ENCODE measurements at places on chromosomes 1 and 21.

DNA sequence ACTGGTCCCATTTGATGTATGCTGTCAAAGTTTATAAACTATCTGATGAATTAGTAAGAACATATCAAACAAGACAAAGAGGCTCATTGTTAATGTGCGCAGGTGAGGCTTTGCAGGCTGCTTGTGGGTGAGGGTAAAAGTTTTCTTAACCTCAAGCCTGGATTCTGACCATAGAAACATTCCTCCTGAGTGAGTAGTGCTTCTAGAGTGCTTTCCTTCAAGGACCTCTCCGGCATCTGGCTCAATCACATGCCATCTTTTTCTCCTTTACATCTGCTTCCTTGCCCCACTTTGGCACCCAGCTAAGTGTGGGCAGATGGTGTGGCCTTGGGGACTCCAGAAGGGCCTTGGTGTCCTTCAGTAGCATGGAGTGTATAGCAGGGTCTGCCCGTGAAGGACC, 104.0 kb downstream of the ROR1 start:
- no peak overlapping the region for H3K27ac ChIP-seq
- no peaks in the 10 kb centered on the region for H3K27me3 ChIP-seq
- H3K4me3 ChIP-seq: no peak overlapping the region
- H3K4me1 ChIP-seq: peaks cover 2% of the 10 kb centered on the region

- DNase-seq: no peak
- H3K27me3 ChIP-seq: no peaks in the 10 kb centered on the region
- H3K4me1 ChIP-seq: no peaks in the 10 kb centered on the region
- H3K27ac ChIP-seq: no peak overlapping the region
Observed at GRCh38 chr1:46652321-46653100, 15.7 kb downstream of the ATPAF1 start.

GRCh38 chr1:100861379-100861778, 33.3 kb downstream of the EXTL2 start:
- H3K4me3 ChIP-seq: no peak overlapping the region
- H3K36me3 ChIP-seq: no peaks in the 10 kb centered on the region
- H3K27me3 ChIP-seq: no peaks in the 10 kb centered on the region

DNA sequence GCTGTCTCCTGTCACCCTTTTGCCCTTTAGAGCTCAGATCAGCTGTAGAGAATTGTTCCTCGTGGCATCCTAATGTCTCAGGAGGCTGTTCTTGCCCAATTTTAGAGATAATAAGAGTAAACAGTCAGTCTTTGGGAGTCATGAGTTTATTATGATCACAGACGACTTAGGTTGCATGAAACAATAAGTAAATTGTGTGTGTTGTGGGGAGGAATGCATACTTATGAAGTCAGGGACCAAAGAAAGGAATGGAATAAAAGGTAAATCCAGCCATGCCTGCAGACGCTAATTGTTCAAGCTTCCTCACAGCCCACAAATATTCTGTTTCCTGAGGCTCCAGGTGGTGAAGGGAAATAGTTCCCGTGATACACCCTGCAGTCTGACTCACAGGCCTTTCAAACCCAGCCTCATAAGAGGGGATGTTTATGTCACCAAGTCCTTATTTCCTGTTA, 897 bp downstream of the EPHX4 start:
- no peak for DNase-seq
- no peaks in the 10 kb centered on the region for H3K4me1 ChIP-seq
- no peaks in the 10 kb centered on the region for H3K27me3 ChIP-seq

DNA sequence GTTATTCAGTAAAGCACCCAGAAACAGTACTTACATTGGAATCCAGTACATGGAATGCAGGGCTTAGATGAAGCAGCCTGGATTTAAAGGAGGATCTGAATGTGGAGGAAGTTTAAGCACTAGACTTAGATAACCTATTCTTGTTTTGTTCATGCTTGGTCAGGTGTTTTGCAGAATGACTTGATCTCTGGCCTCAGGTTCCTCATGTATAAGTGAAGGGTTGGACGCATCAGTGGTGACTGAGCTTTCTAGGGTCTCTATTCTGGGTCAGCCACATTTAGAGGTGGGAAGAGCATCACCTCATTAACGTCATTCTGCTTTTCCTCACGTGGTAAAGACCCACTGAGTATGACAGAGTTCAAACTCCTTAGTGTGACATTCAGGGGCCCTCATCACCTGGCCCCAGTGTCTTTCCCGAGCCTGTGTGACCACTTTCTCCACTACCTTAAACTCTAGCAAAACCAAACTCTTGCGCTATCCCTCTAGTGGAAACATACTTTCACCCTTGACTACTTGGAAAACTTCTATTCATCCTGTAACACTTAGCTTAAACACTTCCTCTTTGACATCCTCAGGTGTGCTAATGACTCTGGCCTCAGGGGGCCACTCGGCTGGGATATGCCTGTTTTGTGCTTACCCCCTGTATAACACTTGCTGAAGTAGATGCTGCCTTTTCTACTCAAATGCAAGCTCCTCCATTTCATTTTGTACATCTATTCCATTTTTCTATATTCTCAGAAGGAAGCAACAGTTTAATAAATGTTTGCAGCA, 871 bp upstream of the ERICH3 start:
- H3K27ac ChIP-seq: no peak overlapping the region
- no peaks in the 10 kb centered on the region for H3K27me3 ChIP-seq
- no peaks in the 10 kb centered on the region for H3K4me1 ChIP-seq
- H3K36me3 ChIP-seq: no peaks in the 10 kb centered on the region

DNA sequence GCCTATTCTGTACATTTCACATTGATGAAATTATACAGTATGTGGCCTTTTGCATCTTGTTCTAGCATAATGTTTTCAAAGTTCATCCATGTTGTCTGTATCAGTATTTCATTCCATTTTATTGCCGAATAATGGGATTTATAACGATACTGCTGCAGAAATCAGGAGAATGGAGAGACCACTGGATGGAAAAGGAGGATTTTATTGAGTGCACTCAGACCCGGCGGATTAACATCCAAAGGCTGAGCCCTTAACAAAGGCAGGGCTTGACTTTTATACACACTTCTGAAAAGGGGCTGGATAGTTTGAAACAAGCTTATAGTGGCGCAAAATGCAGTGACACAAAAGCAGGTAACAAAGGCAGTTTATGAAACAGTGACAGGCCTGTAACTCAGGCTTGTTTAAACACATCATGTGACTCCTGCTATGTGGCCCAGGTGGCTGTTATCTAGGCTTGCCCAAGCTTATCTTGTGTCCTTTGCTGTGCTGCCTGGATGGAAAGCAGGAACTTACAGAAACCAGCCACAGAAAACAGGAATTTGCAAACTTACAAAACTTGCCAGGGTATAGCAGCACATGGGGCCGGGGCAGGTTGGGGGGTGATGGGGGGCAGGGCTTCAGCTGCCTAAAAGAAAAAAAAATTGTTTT, 32.8 kb upstream of the KCNJ15 start:
- H3K27ac ChIP-seq: no peak overlapping the region
- no peaks in the 10 kb centered on the region for H3K36me3 ChIP-seq
- no peak overlapping the region for H3K4me3 ChIP-seq
- H3K4me1 ChIP-seq: no peaks in the 10 kb centered on the region
- no peaks in the 10 kb centered on the region for H3K27me3 ChIP-seq

GRCh38 chr1:24544239-24544638, 11.6 kb upstream of the NCMAP start:
- H3K27ac ChIP-seq: no peak overlapping the region
- H3K4me1 ChIP-seq: no peaks in the 10 kb centered on the region
- no peak overlapping the region for H3K4me3 ChIP-seq
- no peak for DNase-seq
- H3K27me3 ChIP-seq: no peaks in the 10 kb centered on the region

- H3K4me1 ChIP-seq: peaks cover 7% of the 10 kb centered on the region
- H3K36me3 ChIP-seq: no peaks in the 10 kb centered on the region
- H3K4me3 ChIP-seq: no peak overlapping the region
- H3K27ac ChIP-seq: no peak overlapping the region
Observed at GRCh38 chr1:91863498-91863897, 22.5 kb downstream of the TGFBR3 start.

DNA sequence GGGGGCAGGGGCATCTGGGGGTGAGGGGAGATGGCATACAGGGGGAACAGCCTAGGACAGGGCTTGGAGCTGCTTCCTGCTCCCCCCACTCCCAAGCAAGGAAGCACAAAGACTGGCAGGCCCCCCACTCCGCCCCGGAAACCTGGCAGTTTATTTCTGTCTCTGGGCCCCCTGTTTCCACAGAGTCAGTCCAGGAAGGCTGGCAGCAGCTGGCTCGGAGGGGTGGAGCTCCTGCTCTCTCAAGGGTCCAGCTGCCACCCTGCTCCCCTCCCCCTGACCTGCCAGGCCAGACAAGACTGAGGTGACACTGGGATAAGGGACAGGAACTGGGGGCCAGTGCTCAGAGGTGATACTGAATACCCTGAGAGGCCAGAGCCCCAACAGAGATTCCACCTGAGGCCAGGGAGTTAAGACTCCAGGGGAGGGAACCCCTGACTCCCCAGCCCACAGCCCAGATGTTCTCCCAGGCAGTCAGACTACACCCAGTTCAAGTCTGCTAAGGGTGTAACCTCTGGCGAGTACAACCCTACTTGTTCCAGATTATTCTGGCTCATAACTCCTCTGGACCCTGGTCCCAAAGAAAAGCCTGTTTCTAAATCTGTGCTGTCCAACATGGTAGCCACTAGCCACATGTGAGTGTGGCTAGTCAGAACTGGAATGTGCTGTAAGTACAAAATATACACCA, 26.3 kb downstream of the AHDC1 start:
- H3K4me3 ChIP-seq: no peak overlapping the region
- H3K36me3 ChIP-seq: no peaks in the 10 kb centered on the region
- DNase-seq: no peak
- H3K27me3 ChIP-seq: no peaks in the 10 kb centered on the region
- H3K27ac ChIP-seq: peak overlapping the region; percentile 89

DNA sequence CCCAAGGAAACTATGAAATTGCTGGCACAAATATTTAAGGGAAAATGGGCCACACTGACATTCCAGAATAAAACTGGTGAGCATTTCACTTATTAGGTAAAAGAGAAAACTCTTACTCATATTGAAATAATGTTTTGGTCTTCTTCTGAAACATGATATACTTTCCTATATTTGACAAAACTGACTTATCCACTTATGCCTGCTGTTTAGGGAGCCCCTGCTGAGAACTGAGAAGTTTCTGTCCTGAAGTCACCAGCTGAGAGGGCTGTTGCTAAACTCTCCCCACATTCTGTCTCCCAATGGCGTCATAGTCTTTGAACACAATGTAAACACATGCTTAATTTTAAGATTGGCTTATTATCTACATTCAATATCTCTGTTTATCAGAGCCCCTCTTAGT, 46.8 kb upstream of the ZC3H11B start:
- H3K27ac ChIP-seq: no peak overlapping the region
- H3K4me3 ChIP-seq: no peak overlapping the region
- H3K36me3 ChIP-seq: no peaks in the 10 kb centered on the region
- no peaks in the 10 kb centered on the region for H3K4me1 ChIP-seq

- H3K36me3 ChIP-seq: no peaks in the 10 kb centered on the region
- H3K27ac ChIP-seq: no peak overlapping the region
- no peak for DNase-seq
- no peak overlapping the region for H3K4me3 ChIP-seq
- no peaks in the 10 kb centered on the region for H3K4me1 ChIP-seq
- no peaks in the 10 kb centered on the region for H3K27me3 ChIP-seq
Observed at GRCh38 chr1:228825840-228826484, 90.7 kb downstream of the RHOU start.

GRCh38 chr21:14543983-14544382, 2.1 kb downstream of the SAMSN1 start:
- H3K27me3 ChIP-seq: no peaks in the 10 kb centered on the region
- DNase-seq: no peak
- H3K4me3 ChIP-seq: no peak overlapping the region
- no peaks in the 10 kb centered on the region for H3K36me3 ChIP-seq
- H3K4me1 ChIP-seq: no peaks in the 10 kb centered on the region
- no peak overlapping the region for H3K27ac ChIP-seq

- H3K4me1 ChIP-seq: no peaks in the 10 kb centered on the region
- H3K27me3 ChIP-seq: no peaks in the 10 kb centered on the region
- no peak overlapping the region for H3K27ac ChIP-seq
- H3K36me3 ChIP-seq: no peaks in the 10 kb centered on the region
Observed at GRCh38 chr1:25049190-25049589, 119.1 kb upstream of the RUNX3 start.

GRCh38 chr1:168629466-168629865, 53.1 kb downstream of the XCL1 start:
- H3K27ac ChIP-seq: no peak overlapping the region
- no peak overlapping the region for H3K4me3 ChIP-seq
- H3K27me3 ChIP-seq: no peaks in the 10 kb centered on the region
- H3K4me1 ChIP-seq: no peaks in the 10 kb centered on the region
- H3K36me3 ChIP-seq: no peaks in the 10 kb centered on the region
- no peak for DNase-seq

DNA sequence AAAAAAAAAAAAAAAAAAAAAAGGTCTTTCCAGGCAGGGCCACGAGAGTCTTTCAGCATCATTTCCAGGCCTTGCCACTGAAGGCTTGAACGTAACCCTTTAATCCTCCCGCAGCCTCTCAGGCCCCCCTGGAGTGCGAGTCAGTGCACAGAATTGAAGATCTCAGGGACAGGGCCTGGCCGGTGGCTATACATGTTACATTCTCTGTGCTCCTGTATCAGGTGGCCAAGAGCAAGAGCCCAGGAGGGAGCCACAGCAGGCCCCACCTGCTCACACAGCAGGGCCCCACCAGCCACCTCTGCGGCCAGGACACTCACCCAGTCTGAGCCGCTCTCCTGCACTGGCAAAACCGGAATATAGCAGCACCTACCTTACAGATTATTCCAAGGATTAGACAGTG, 34.1 kb upstream of the SLC25A33 start:
- no peaks in the 10 kb centered on the region for H3K4me1 ChIP-seq
- no peak overlapping the region for H3K27ac ChIP-seq
- H3K4me3 ChIP-seq: no peak overlapping the region
- H3K27me3 ChIP-seq: no peaks in the 10 kb centered on the region
- no peaks in the 10 kb centered on the region for H3K36me3 ChIP-seq

DNA sequence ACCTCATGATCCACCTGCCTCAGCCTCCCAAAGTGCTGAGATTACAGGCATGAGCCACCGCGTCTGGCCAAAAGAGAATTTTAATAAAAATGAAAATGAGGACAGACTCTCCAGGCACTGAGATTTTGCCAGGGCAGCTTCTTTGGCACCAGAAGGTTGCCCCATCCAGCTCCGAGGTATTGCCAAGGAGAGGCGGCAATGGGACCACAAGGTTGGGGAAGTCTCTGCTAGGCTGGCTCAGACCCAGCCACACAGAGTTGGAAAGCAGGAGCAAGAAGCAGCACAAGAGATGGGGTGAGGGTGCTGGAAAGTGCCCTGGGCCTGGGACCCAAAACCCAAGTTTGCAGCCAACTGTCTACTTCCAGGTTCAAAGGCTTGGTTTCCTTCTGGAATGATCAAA, 200.9 kb downstream of the HHIPL2 start:
- no peak for DNase-seq
- no peak overlapping the region for H3K27ac ChIP-seq
- H3K36me3 ChIP-seq: no peaks in the 10 kb centered on the region

All from ovary (tissue), 10 donors.